D341Med (cell line): ENCODE measurements at places on chromosomes 11 and 22.

GRCh38 chr22:20584872-20585638, 77.6 kb downstream of the MED15 start:
- DNase-seq: no peak

DNA sequence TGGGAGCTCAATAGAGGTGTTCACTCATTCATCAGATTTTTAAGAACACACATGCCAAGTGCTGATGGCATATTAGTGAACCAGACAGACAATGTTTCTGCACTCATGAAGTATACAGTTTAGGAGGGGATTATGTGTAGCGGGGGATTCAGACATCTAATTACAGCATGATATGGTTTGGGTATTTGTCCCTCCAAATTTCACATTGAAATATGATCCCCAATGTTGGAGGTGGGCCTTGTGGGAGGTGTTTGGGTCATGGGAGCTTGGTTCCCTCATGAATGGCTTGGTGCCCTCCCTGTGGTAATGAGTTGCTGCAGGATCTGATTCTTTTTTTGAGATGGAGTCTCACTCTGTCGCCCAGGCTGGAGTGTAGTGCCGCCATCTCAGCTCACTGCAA, 8.9 kb upstream of the RAB3IL1 start:
- no peak for DNase-seq

- DNase-seq: no peak
Measured at GRCh38 chr11:128701086-128701485, 7.2 kb downstream of the FLI1 start.

GRCh38 chr11:45518141-45518832, 147.1 kb downstream of the CHST1 start:
- peak; percentile 57 for DNase-seq

GRCh38 chr22:23846081-23846469, 7.3 kb upstream of the DERL3 start:
- no peak for DNase-seq

DNA sequence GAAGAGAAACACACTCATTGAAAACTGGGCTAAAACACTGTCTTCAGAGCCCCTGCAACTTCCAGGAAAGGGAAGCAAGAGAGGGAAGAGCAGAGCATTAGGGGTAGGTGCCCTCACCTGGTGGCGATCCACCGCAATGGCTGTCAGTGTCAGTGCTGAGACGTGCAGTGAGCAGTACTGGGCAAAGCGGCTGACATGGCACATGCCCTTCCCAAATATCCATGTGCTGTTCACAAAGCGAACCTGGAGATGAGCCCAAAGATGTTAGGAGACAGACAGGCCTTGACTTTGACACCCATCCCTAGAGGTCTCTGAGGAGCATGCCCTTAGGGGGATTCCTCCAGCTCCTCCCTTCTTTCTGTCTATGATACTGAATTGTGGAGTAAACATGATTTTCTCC, 4.9 kb downstream of the GPR83 start:
- no peak for DNase-seq

DNA sequence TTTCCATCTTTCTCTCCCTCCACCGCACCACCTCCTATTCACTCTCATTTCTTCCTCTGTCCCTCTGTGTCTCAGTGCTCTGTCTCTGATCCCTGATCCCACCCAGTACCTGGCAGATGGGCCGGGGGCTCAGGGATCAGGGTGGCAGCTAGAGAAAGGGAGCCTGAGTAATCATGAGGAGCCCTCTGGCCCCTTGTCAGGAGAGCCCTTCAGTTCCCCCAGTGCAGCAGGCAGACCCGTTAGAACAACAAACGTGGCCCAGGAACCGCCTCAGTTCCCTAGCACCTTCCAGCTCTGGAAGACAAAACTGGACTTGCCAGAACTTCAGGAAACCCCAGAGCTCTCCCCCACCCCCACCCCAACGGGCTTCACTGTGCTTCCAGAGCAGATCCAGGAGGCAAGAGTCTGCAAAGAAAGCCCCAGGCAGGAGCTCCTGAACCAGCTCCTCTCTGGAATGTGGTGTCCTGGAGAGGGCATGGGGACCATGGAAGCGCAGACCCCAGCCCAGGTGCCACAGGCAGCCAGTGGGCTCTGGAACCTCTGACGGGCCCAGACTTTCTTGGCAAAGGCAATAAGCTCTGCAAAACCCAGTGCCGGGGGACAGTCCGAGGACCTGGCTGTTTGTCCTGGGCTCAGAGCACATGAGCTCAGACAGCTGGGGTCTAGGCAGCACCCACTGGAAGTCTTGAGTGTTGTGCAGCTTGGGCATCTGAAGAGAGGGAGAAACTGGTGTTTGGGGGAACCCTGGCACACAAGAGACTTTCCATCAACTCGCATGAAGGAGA, 43.2 kb downstream of the LMO1 start:
- DNase-seq: no peak

DNA sequence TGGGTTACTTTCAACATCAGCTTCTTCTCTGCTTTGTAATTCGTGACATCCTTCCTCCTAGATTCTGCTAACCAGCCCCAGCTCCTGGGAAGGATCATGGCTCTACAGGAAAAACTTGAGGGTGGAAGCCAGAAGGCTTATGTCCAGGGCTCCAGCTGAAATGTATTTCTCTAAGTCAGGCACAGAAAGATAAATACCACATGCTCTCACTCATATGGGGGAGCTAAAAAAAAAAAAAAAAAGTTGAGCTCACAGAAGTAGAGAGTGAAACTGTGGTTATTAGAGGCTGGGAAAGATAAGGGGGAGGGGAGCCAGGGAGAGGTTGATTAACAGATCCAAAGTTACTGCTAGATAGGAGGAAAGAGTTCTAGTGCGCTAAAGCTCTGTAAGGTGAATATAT, 74.9 kb downstream of the DSCAML1 start:
- DNase-seq: no peak

GRCh38 chr22:33405194-33405593, 347.0 kb upstream of the SYN3 start:
- no peak for DNase-seq

GRCh38 chr11:121932646-121933185, 183.3 kb downstream of the BLID start:
- DNase-seq: no peak

DNA sequence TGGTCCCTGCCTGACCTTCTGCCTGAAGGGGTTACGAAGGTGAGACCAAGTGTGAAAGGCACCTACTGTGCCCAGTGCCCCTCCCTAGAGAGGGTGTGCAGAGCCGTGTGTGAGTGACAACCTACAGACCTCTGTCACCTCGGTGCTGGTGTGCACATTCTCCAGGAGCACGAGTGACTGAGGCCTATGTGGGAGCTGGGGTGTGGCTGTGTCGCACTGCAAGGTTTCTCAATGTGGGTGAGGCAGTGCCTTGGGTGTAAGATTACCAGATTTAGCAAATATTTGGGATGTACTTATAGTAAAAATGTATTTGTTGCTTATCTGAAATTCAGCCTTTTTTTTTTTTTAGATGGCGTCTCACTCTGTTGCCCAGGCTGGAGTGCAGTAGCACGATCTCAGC, 5.6 kb downstream of the STARD10 start:
- DNase-seq: no peak

GRCh38 chr22:36455571-36456463, 25.6 kb downstream of the TXN2 start:
- DNase-seq: peak; percentile 17

GRCh38 chr11:10298342-10298741, 4.3 kb upstream of the SBF2 start:
- DNase-seq: no peak

- DNase-seq: no peak
Measured at GRCh38 chr22:20761536-20761935, 12.4 kb upstream of the SERPIND1 start.

DNA sequence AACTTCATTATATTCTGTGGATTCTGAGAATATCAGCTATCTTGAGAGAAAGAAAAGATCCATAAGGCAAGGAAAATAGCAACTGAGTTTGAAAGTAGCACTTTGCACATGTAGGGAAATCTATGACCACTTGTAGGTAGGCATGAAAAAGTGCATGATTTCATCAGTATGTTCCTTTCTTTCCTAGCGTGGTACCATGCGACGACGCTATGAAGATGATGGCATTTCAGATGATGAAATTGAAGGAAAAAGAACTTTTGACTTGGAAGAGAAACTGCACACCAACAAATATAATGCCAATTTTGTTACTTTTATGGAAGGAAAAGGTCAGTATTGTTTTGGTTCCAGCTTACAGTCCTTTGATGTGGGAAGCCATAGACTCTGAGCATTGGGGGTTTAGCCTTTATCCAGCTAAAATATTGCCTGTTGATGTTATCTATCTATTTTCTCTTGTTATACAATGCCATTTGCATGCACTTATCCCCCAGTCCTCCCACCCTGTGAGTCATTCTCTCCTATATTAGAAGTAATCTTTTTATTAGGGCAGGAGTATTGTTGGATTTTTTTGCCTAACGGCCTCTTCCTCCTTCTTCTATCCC, 60.9 kb downstream of the KDM2A start:
- DNase-seq: no peak

DNA sequence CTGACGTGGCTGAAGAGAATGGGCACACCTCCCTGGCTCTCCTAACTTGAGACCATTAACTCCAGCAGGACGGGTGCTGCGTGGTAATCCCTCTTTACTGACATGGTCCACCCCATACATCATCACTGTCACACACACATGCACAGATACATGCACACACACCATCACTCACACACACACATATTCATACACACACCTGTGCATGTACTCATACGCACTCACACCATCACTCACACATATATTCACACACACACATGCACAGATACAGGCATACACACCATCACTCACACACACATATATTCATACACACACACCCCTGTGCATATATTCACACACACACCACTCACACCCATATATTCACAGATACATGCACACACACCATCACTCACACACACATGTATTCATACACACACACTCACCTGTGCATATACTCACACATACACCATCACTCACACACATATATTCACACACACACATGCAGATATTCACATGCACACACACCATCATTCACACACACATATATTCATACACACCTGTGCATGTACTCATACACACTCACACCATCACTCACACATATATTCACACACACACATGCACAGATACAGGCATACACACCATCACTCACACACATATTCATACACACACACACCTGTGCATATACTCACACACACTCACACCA, 74.8 kb downstream of the EFCAB6 start:
- DNase-seq: no peak

DNA sequence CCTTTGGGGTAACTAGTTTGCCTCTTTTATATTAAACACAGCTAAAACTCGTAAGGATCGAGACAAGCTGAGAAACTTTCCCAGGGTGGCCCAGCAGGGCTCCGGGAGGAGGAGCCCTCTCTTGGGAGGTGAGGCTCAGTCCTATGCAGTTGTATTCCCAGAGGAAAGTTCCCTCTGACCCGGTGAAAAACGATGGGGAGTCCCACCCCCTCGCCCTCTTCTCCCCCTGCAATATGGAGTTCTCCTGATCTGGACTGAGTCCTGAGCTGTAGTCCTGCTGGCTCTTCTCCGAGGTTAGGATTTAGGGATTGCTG, 1.3 kb downstream of the NTM start:
- DNase-seq: no peak

GRCh38 chr11:83019888-83020579, 51.7 kb downstream of the RAB30 start:
- DNase-seq: no peak

DNA sequence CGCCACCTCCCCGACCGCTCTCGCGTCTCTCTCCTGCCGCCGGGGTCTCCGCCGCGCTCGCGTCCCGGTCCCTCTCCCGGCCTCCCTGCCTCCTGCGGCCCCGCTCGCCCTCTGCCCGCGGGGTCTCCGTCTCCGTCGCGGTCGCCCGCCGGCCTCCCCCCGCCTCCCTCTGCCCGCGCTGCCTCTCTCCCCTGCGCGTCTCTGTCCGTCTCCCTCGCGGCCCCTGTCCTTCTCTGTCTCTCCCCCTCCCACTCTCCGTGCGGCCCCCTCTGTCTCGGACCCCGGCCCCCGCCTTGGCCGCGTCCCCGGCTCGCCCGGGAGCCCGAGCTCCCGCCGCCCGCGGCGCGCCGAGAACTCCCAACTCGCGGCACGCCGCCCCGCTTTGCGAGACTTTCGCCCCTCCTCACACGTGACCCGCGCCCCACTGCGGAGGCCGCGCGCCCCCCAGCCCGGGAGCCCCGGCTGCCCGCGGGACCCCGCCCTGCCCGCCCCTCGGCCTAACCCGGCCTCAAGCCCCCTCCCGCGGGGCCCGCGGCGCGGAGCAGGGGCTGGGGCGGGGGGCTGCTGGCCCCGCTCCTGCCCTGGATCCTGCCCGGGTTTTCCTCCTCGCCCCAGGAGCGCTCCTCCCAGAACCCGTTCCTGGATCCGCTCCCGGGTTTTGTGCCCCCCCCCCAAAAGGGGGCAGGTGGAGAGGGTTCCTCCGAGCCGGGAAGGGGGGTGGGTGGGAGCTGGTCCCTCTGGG, 702 bp upstream of the KCNJ4 start:
- peak; percentile 86 for DNase-seq

- DNase-seq: no peak
Measured at GRCh38 chr11:120510406-120511115, 987 bp upstream of the GRIK4 start.

- no peak for DNase-seq
Measured at GRCh38 chr11:128022007-128022368, 565.4 kb downstream of the ETS1 start.

- DNase-seq: no peak
Measured at GRCh38 chr11:60077981-60078380, 10.5 kb upstream of the MS4A2 start.

- DNase-seq: no peak
Measured at GRCh38 chr11:74204701-74205100, 33.6 kb downstream of the PPME1 start.

DNA sequence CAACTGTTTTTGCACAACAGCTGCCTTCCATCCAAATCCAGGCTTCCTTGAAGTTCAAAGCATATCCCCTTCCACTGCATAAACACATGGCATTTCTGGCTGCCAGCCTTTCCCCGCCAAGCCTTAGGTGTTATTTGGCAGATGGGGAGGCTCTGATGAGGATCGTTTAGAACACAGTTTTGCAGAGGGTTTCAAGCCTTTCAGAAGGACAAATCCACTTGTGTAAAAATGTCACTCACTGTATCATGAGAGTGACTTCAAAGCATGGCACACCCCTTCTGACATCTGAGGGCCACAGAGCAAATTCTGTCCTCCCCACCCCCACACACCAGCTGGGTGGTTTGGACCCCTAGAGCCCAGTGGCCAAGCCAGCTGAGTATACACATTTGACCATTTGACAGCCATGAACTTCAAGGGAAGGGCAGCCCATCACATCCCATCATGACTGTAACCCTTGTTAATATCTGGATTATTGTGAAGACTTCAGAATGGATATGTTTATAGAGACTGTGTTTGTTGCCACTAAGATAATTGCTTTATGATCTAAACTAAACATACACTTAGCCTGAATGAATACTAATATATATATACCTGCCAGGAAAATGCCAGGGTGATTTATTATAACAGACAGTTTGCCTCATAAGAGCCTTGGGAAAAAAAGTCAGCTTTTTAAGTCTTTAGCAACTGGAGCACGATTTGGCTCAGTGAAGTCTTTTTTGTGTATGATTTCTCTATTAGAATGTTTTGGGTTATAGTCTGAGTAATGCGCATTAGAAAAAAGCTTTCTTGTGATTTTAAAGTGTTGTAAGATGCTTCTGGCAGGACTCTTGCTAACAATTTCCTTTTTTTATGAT, 31.9 kb downstream of the FBLN1 start:
- no peak for DNase-seq

GRCh38 chr11:37306563-37306962, 708.5 kb upstream of the RAG2 start:
- DNase-seq: no peak

GRCh38 chr11:12280199-12280837, 97.1 kb upstream of the PARVA start:
- DNase-seq: peak; percentile 2

- DNase-seq: no peak
Measured at GRCh38 chr22:29023172-29023796, 38.3 kb downstream of the C22orf31 start.

- no peak for DNase-seq
Measured at GRCh38 chr11:36345084-36345511, 49.0 kb downstream of the PRR5L start.
